ENCODE measurements at places on chromosomes 1 and 21. TPM values are rescaled to one million over a fixed set of nuclear protein-coding genes. Genes with fewer than 3 reads are reported as not detected.

- no peak for DNase-seq
These were observed 50.8 kb downstream of the HS2ST1 start for GRCh38 chr1:86965012-86965826.

DNA sequence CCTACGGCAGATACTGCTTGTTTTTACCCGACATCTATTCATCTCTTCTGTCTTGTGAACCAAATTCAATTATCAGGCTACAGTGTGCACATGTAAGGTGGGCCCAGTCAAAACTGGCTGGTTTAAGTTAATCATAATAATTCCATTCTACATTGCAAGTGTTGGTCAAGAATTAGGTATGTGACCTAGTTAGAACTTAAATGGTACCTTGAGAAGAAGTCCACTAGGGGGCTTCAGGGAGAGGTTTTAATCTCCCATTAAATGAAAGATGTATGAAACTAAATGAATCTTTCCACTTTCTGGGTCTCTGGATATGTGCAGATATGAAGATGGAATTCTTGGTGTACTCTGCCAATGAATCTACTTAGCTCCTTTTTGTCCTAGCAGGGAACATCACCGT, 187.1 kb downstream of the CDC42BPA start:
- no peak for DNase-seq

GRCh38 chr1:13757693-13758092, 57.7 kb downstream of the PRDM2 start:
- no peak for DNase-seq

DNA sequence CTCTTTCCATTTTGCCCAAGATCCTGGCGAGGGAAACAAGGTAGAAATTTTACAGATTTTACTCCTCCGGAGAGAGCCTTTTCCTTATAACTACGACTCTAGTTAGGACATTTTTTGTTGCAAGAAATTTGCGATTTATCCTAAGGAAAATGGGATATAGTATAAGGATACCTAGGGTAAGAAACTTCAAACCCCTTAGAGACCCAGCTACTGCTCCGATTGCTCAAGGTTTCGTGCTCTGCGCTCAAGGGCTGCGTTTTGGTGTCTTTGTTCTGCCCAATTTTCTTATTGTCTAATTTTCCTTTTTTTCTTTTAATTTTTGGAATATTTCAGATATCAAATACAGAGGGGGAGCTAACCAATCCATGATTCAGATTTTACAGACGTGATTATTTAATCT, 1.5 kb downstream of the TTC3 start:
- no peak for DNase-seq

DNA sequence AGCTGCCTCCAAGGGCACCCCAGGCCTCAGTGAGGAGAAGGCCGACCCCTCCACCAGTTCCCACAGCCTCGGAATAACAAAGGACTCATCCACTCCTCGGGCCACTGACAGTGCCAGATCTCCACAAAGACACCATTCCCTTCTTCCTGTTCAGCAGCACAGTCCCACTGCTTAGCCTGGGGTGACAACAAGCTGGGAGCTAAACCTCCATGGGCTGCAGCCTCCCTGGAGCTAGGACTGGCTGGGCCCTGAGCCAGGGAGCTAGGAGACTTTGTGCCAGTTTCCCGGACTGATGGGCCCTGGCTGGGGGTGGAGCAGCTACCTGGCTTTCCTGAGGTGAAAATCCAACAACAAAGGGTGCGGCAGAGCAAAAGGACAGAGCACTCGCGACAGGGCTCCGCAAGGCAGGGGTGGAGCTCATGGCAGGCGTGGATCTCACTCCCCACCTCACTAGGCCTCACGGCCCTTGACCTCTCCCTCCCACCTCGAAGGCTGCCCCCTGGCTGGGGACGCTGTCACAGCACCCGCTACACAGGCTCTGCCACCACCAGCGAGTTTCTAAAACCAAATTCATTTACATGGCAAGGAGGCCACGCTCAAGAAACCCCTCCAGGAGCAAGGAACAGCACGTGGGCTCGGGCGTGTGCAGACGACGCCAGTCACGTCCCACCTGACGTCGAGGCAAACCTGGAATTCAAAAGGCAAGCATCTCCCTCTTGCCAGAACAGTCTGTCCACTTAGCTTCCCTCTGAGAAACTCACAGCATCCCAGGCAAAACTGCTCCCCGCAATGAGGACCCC, 13.8 kb downstream of the SLC35E2B start:
- DNase-seq = no peak

DNA sequence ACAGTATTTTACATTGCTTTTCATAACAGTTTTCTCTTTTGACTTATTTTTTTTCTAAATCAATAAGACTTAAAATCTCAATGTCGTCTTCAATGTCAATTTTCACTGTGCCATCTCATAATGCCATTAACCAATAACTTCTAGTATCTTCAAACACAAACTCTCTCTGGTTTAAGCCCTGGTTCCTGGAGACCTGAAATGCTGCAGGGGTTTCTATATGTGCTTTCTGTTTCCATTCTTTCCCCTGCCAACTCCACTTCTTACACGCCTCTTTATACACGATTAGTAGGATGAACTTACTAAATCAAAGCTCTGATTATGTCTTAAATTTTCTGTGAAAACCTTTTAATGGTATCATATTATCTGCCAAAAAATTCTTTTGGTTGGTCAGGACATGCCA, 191.4 kb downstream of the AMY1C start:
- DNase-seq = no peak

GRCh38 chr21:42113926-42114409, 42.9 kb downstream of the UMODL1 start:
- no peak for DNase-seq

- no peak for DNase-seq
These were observed 24.9 kb downstream of the HSPG2 start for GRCh38 chr1:21912038-21912758.

DNA sequence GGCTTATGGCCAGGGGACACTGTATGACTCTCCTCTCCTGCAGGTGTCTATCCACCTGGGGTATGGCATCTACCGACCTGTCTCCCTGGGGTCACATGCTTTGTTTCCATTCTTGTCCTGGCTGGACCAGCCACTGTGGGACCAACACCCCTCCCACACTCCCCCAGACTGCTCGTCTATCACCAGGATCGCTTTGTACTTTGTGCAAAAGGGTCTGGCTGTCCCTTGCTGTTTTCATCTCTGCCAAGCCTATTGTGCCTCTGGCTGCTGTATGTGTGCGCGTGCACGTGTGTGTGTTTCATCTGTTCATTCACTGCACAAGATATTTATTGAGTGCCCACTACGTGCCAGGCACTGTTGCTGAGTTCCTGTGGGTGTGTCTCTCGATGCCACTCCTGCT, 25.5 kb downstream of the ETNK2 start:
- no peak for DNase-seq

- DNase-seq = no peak
These were observed 71.9 kb downstream of the DTL start for GRCh38 chr1:212107481-212107880.

DNA sequence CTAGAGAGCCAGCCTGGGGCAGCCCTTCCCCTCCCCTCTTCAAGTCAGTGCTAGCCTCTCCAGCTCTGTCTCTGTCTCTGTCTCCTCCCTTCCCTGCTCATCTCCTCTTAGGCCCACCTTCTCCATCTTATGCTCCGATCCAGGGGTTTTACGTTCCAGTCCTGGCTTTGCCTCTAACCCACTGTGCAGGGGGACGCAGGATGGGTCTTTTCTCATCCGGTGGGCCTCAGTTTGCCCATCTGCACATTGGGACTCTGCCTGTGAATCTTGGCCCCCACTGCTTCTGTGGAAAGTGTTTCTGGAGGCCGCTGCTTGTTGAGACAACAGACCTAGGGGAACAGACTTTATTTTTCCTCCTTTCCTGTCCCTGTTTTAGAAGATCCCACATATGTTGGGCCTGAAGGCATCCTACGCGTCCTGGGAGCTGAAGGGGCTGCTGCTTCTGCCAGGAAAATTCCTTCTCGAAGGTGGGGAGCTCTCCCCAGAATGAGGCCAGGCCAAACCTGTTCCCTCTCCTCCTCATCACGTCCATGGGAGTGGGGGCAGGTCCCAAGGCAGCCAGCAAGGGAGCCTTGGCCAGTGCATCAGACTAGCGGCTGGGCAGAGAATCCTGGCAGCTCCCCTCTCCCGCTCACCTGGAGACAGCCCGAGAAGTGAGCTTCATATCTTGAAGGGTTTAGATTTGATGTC, 99.5 kb upstream of the CSF3R start:
- no peak for DNase-seq

The TCHH gene
- total RNA-seq = not detected

The NR1I3 gene
- total RNA-seq = not detected
